Stimulated activated CD4-positive, alpha-beta T cell treated with anti-CD3 and anti-CD28 coated beads, Interleukin-15, amount 100 ng/mL, for 1 hour (primary cell): ENCODE measurements at places on chromosomes 3 and 15.

DNA sequence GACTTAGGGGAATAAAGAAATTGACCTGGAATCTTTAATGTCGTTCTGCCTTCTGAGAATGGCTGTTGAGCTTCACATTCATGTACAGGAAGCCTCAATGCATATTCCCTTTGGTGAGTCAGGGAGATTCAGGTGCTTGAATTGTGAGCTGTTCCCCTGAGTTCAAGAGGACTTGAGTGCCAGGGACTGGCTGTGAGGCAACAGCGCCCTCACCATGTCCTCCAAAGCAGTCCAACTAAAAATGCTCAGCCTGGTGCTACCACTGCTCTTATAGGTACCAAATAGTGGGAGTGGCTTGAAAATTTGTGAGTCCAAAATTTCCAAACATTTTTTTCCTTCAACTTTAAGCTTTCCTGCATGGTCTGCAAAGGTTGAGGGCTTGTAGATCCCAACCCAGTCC, 54.1 kb downstream of the LEO1 start:
- DNase-seq, result no peak

DNA sequence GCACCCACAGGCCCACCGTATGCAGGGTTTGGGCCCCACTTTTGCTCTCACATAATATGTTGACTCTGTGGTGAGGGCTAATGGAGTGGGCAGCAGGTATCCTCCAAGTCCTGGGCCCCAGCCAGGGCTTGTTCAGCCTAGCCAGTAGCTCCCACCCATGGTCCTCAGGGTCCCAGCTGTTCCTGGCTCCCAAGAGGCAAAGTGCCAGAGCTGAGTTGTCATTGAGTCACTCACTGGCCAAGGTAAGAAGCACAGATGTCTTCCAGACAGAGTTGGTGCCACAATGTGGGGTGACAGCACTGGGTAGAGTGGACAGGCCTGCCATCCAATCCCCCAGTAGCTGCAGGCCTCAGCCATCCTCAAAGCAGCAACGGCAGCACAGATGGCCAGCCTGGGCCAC, 4.3 kb downstream of the SHF start:
- no peak for DNase-seq

DNA sequence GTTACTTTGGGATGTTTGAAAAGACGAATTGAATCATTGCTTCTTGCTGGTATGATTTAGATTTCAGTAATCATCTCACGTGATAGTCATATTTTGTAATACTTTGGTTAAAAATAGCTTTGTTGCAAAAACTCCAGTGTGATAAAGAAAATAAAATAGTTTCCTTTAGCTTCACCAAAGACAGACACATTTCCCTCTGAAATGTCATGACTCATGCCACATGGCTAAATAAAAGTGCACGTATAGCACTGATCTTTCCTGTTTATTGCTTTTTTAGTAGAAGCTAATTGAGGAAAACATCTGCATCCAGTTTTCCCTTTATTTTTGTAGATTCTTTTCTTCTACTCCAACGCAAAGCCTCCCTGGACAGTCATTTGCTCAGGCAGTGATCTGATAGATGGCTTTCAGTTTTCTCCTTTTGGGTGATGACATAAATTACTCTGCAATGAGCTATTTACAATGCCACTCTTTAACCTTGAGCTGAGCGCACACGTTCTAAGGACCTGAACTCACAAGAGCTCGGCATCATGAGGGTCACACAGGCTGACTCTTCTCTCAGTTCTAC, 84.9 kb downstream of the ARNT2 start:
- DNase-seq, result no peak

DNA sequence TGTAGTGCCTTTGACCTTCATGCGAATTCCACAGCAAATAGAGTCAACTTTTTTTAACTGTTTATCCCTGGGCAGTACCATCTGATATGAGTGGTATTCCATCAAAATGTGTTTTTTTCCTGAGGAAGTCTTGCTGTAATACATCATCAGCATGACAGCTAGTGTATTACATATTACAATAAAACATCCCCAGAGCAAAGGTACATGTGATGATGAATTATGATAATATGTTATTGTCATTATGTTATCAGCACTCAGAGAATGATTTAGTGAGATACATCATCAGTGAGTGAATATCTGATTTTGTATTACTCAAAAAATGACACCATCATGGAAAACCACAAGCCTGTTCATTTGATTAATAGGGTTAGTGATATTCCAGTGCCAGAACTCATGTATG, 69.7 kb upstream of the ARL6 start:
- DNase-seq, result no peak

DNA sequence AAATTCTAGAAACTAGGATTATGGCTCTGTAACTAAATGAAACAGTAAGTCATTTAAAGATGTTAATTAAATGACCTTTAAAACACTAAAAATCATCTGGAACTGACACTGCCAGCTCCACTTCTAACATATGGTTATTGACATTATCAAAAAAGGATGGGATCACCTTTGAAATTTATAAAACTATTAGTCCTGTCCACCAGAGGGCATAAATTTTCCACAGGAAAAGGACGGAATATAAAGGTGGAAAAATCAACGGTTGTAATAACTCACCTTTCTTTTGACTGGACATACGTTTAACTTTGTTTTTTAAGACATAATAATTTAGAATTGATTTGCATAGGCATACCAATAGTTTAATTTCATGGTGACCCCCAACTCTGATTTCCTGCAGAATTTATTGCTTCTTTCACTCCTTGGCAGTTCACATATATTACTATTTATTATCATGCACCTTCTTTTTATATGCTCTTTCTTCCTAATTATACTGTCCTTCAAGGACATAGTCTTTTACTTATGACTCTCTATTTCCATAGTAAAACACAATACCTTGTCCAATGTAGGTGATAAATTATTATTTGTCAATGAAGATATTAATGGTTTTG, 345.7 kb downstream of the CADM2 start:
- DNase-seq, result no peak

DNA sequence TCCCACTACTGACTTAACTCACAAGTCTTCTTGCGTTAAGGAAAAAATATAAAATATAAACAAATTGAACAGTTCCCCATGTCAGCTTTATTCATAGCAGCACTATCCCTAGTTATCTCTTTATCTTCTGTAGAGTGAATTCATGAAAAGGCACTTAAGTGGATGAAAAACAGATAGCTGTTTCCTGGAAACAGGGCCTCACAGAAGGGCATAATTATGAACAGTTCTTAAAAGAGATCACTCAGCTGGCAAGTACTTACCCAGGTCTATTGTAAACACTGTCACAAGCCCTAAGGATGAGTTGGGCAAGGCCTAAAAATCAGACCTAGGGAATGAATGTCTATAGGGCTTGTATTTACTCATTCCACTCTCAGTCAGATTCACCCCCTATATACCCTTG, 10.7 kb downstream of the MB21D2 start:
- DNase-seq, result no peak

DNA sequence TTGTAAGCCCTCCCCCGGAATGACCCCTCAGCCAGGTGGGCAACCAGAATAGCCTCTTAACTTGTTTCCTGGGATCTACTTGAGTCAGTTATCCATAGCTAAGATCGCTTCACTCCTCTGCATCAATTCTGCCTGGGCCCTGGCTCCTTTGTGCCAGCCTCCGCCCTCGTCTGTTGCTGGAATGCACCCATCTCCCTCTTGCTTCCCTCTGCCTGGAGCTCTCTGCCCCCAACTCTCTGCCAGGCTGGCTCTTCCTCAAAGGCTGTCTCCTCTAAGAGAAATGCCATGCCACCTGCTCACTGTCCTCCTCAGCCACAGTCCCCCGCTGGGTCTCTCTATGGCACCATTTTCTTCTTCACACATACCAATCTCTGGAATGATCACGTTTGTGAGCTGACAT, 240.8 kb downstream of the ADAMTS17 start:
- DNase-seq, result no peak

GRCh38 chr3:194598771-194599557, 34.3 kb downstream of the TMEM44 start:
- DNase-seq, result no peak
